Stimulated activated CD4-positive, alpha-beta T cell treated with anti-CD3 and anti-CD28 coated beads, TNF-alpha, amount 100 ng/mL, for 4 hours (primary cell): ENCODE measurements at places on chromosomes 2 and 18.

GRCh38 chr18:79392226-79392625 is 3.5 kb upstream of the NFATC1 start:
- DNase-seq: no peak

- no peak for DNase-seq
These were observed 36.6 kb downstream of the ZDBF2 start for GRCh38 chr2:206311026-206311425.

DNA sequence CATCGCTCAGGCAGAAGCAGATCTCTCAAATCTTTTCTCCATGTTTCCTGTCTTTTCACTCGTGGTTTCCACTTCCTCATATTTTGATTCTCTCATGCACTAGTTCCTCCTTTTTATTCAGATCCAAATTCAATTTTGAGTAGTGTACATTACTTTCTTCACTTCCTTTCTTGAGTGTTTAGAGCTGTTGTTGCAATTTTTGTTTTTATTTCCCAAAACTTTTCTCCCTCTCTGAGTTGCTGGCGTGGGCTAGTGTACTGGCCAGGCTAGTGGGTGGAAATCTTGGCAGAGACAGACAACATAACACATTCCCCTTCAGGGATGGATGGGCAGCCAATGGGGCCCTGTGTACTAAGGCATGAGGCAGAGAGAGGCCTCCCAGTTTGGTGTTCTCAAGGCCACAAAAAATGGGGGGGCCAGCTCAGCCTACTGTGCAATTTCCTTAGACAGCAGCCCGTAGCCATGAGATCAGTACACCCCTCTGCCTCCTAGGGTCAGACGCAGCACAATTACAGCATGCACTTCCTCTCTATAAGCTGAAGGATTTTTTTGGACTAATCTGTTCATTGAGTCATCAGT is 145.1 kb upstream of the PID1 start:
- no peak for DNase-seq

GRCh38 chr2:206836722-206837121 is 71.3 kb downstream of the FASTKD2 start:
- no peak for DNase-seq

DNA sequence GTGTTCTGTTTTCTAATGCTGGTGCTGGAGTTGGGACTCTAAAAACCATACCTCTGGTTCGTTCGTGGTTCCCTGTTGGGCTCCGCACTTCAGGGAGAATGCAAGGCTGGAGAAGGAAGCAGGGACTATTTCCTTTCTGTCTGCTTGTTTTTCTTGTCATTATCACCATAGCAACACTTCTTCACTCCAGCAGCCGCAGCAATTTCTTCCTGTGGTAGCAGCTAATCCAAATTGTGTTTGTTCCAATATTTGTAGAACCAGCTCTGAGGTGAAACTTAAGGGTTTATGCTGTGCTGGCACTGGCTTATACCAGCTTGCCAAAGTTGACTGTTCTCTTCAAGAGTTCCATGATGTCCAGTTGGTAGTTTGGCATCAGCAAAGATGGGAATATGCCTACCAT is 301.4 kb upstream of the SYT4 start:
- no peak for DNase-seq

GRCh38 chr2:241865957-241866789 is 3.4 kb upstream of the RTP5 start:
- no peak for DNase-seq

GRCh38 chr2:156394033-156394741 is 42.0 kb upstream of the GPD2 start:
- no peak for DNase-seq

DNA sequence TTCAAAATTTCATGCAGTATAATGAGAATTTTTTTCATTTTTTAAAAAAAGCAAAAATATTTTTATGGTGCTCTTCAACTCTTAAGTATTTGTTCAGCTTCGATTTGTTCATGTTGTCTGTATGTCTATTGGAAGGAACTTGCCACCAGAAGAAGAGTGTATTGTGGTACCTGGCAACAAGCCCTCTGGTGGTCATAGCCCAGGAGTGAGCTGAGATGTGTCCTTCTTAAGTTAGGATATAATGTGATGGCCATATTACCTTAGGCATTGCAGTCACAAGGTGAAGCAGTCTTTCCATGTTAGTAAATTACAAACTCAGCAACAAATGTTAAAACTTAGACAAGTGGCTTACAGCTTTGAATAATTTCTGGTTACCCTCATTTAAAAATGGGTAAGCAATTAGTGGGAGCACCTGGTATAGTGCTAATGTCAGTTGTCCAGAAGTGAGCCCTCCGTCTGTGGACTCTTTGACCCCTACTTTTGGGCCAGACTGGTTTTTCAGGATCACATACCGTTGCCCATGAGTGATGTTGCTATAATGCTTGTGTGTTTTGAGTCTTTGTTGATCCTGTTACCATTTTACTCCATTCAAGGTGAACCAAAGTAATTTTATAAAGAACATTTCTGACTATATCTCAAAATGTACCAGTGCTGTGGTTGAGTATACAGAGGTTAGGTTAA is 57.4 kb downstream of the MYO1B start:
- no peak for DNase-seq

DNA sequence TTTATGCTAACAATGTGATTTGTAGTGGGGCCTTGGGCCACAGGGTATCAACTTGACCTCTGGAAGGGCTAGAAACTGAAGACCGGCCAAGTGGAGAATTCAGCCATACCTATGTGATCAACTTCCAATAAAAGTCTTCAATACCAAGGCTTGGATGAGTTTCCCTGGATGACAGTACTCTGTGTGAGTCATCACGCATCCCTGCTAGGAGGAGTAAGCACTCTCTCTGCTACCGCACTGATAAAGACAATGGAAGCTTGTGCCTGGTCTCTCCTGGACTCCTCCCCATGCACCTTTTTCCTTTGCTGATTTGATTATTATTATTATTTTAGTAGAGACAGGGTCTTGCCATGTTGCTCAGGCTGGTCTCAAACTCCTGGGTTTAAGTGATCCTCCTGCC is 58.1 kb downstream of the SKA1 start:
- DNase-seq: no peak

- no peak for DNase-seq
These were observed 61.9 kb upstream of the IGFBP2 start for GRCh38 chr2:216571178-216571908.

DNA sequence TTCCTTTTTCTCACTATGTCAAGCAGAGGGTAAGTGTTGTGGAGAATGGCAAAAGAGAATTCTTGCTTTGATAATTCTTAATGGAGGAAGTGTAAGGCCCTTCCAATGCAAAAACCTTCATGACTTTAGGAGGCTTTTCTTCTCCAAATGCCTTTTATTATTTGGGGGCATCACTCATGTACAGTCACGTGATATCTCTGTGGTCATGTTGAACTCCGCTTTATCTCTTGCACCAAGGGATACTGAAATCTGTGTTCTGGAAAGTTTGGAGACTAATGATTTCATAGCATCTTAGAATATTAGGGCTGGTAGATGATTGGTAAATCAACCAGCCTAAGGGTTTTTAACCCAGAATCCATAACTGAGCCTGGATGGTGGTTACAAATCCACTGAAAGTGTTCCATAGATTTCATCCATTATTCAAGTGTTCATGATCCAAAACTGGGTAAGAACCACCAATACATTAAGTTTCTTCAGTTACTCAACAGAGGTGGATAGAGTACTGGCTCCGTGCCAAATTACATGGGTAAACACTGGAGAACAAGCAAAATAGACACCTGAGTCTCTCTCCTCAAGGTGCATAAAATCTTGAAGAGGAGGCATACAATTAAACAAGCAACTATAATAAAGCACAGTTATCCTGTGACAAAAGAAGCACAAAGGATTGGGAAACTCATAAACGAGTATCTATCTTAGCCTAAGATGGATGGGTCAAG is 169.6 kb upstream of the EPHA4 start:
- no peak for DNase-seq

GRCh38 chr2:130756053-130756873 is 923 bp downstream of the AMER3 start:
- DNase-seq: no peak

- DNase-seq: no peak
These were observed 821 bp upstream of the CHRNG start for GRCh38 chr2:232538671-232539070.

DNA sequence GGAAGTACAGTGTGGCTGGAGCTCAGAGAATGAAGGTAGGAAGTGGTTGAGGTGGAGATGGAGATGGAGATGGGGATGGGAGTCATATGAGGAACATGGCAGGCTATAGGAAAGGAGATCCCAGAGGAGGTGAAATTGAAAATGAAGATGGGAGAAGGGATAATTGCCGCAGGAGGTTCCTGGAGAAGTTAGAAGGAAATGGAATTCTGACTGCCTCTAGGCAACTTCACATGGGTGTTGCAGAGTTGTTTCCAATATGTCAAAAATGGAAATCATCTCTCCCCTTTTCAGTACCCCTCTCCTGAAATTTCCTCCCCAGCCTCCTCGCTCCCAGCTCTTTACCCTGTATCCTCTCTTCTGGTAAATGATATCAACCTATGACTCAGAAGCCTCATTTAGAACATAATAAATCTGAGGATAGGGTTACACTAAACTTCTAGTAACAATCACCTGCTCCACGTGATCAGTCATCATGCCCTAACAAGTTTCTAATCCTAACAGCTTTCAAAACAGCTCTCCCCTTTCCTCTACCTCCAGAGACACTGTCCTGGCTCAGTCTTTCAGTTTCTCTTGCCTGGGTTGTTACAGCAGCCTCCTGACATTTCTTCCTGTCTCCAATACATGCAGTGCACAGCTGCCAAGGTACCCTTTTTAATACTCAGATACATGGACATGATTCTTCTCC is 201.9 kb upstream of the RBMS1 start:
- DNase-seq: no peak

DNA sequence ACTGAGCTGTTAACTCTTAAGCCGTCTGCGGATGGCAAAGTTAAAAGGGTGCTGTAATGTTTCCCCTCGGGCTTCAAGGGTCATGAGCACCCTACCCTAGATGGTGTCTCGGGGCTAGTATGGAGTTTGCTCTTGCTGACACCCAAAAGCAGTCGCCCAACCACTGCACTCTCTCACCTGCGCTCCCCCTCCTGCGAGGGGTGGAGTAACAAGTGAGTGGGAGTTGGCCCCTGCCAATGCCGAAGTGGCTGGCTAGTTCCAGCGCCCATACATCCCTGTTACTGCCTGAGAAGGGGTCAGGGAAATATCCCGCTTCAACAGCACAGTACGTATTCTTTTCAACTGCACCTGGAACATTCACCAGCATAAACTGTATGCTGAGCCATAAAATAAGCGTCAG is 47.5 kb downstream of the FAM117B start:
- no peak for DNase-seq

DNA sequence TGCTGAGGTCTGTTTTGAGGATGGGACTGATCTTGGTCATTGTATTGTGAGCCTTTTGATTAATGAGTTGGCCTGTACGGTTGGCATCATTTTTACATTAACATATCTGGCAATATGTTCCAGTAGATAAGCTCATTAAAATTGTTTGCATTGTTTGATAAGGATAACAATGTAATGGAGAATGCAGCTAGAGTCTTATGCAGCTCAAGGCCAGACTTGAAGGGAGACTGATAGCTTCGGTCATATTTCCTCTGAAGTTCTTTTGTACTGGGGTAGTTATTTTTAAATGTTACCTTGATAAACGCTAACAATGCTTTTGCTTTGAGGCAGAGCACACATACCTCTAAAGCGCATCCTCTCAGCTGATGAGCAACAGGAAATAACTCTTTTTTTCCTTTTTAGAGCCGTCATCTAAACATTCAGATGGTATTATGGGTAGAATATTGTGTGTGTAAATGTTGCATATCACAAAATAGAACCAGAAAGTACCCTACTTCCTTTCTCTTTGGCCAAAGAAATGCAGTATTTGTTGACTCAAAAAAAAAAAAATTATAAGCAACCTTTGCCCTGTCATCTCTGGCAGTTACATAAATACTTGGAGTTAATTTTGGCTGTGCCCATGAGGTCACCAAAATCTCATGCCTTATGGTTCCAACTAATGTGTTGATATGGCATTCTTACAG is 1.3 kb downstream of the MAPRE2 start:
- DNase-seq: no peak

GRCh38 chr2:105872830-105873229 is 128.1 kb downstream of the NCK2 start:
- no peak for DNase-seq

DNA sequence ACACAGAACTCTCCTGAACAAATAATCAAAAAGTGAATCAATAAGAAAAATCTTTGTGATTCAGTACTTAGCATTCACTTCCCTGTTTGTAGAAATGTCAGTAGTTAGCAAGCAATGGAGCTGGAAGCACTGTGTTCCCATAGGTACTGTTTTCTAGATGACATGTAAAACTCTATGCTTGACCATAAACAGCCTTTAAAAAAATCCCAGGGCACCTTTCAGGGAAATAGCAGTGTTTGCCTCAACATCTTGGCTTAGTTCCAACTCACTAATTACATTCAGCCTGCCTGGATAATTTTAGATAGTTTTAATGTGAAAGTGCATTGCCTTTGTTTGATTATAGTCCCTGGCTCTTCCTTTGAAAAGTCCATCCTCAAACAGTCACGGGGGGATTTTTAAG is 721.8 kb downstream of the ERBB4 start:
- DNase-seq: no peak

DNA sequence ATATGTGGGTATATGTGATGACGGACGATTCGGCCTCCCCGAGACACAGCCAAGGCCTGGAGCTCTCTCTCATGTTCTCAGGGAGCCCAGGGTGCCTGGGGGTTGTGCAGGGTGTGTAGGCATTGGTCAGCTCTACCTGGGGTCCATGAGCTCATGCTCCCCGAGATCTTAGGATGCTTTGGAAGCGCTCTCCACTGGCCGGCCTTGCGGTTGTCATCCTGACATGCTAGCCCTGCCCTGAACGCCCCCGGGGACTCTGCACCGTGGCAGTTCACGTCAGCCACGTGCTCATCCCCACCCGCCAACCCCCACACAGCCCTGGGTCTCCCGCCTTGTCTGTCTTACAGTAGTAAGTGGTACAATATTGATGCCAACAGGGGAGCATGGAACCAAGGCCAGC is 67.8 kb downstream of the RTP5 start:
- DNase-seq: no peak

- DNase-seq: no peak
These were observed 102.5 kb upstream of the NOSTRIN start for GRCh38 chr2:168699844-168700417.
